Central memory CD8-positive, alpha-beta T cell (primary cell): ENCODE measurements at places on chromosomes 4 and X.

DNA sequence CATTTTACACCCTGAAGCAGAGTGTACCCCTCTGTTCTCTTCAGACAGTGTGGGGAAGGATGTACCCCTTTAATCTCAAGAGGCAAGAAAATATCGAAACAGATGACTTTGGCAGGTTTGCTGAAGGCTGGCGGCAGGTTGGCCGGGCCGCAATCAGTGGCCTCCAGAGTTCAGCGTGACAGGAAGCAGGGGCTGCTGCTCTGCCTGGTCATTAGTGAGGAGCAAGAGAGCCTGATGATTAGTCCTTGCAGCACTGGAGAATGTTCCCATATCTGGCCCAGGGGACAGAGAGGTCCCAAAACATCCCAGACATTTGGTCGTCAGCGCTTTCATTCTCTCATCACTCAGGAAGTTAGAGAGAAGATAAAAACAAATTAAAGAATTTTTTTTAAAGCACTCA lies 352.8 kb downstream of the SPRY1 start:
- no peaks in the 10 kb centered on the region for H3K36me3 ChIP-seq
- H3K27ac ChIP-seq, result no peak overlapping the region
- H3K4me1 ChIP-seq, result no peaks in the 10 kb centered on the region
- peaks cover 17% of the 10 kb centered on the region for H3K27me3 ChIP-seq
- DNase-seq, result no peak

DNA sequence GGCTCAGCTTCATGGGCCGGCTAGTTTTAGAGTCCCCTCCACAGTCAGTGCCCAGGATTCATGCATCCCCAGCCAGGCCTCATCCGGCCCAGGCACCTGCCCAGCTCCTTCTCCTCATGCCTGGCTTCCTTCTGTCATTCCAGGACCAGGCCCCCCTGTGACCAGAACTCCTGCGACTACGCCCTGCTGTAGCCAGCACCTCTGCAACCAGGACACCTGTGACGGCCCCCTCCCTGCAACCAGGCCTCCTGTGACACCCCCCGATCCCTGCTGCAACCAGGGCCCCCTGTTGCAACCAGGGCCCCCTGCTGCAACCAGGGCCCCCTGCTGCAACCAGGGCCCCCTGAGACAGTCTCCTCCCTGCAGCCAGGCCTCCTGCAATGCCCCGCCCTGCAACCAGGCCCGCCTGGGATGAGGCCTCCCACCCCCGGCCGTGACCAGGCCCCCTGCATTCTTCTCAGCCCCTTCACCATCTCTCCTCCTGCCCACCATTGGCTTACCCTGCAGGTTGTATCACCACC lies 46.8 kb downstream of the HTRA3 start:
- H3K27ac ChIP-seq, result no peak overlapping the region
- no peaks in the 10 kb centered on the region for H3K36me3 ChIP-seq
- H3K27me3 ChIP-seq, result peaks cover 46% of the 10 kb centered on the region
- H3K4me1 ChIP-seq, result no peaks in the 10 kb centered on the region
- no peak for DNase-seq

DNA sequence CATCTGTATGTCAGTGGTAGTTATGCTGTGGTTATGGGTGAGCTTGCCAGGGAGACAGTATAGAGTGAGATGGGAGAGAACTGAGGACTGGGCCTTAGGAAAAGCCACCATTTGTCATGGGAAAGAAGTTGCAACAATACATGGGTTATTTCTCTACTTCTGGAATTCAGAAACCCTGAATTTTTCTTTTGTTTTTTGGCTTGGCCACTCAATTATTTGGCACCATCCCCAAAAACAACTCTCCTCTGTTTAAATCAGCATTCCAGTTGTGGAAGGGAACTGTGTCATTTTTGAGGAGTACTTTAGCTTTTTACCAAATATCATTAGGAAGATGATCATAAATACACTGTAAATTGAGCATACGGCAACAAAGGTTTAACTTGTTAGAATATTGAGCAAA lies 41.1 kb upstream of the ACSL4 start:
- H3K36me3 ChIP-seq, result no peaks in the 10 kb centered on the region
- no peaks in the 10 kb centered on the region for H3K27me3 ChIP-seq
- H3K4me1 ChIP-seq, result no peaks in the 10 kb centered on the region
- no peak for DNase-seq

- DNase-seq, result no peak
- peaks cover 29% of the 10 kb centered on the region for H3K4me1 ChIP-seq
- no peak overlapping the region for H3K27ac ChIP-seq
- H3K36me3 ChIP-seq, result peaks cover 6% of the 10 kb centered on the region
These were observed 38.6 kb upstream of the MSMO1 start for GRCh38 chr4:165288639-165289422.

- H3K27ac ChIP-seq, result no peak overlapping the region
- H3K4me3 ChIP-seq, result no peak overlapping the region
- peaks cover 8% of the 10 kb centered on the region for H3K27me3 ChIP-seq
- H3K36me3 ChIP-seq, result no peaks in the 10 kb centered on the region
These were observed 93.3 kb downstream of the SYNPO2 start for GRCh38 chr4:118981839-118982381.

DNA sequence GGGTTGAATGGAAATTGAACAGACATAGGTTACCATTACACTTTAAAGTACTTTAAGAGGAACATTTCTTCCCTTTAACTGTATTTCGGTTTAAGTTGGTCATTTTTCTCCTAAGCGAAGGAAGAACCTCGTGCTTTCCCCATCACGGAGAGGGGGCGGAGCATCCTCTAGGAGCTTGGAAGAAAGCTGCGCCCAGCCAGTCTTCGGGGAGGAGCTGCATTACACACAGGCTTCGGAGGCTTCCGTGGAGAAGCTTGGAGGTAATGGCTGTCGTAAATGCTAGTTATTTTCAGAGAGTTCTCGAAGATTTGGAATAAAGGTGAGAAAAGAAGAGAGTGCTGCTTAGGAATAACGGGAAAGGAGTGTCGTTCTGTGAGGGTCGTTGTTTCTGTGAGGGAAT lies at the start of gene PWWP3B:
TSS of gene PWWP3B (plus strand) at position 199 of the 400 bp plus-strand sequence. CDS start 37,128 bp downstream, outside the sequence.
- no peak within 1 kb of the TSS for H3K4me3 ChIP-seq
- no peak for DNase-seq
- H3K27ac ChIP-seq, result no peak within 1 kb of the TSS
- no peaks in the 10 kb centered on the region for H3K27me3 ChIP-seq

DNA sequence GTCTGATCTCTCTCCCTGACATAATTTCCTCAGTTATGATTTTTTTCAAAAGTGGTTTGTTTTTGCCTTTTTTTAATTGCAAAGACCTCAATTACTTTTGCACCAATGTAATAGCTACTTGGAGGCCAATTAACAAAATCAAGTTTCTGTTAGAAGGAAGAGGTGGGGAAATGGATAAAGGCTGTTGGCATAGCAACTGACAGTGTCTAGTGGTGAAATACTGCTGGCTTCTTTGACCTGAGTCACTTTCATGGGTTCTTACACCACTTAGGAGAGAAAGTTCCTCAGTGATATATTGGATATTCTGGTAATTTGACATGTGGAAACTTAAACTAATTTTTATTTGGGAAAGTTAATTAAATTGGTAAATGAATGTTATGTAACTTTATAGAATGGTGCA lies 26.5 kb upstream of the ATP8A1 start:
- H3K27ac ChIP-seq, result no peak overlapping the region
- H3K4me3 ChIP-seq, result no peak overlapping the region
- H3K36me3 ChIP-seq, result peaks cover 3% of the 10 kb centered on the region
- peaks cover 9% of the 10 kb centered on the region for H3K27me3 ChIP-seq

- no peaks in the 10 kb centered on the region for H3K36me3 ChIP-seq
- no peak overlapping the region for H3K4me3 ChIP-seq
- peaks cover 83% of the 10 kb centered on the region for H3K27me3 ChIP-seq
- H3K4me1 ChIP-seq, result no peaks in the 10 kb centered on the region
- no peak overlapping the region for H3K27ac ChIP-seq
These were observed 27.9 kb downstream of the TRIM61 start for GRCh38 chr4:164949448-164950143.

- peaks cover 2% of the 10 kb centered on the region for H3K36me3 ChIP-seq
- H3K27me3 ChIP-seq, result peaks cover 16% of the 10 kb centered on the region
- H3K27ac ChIP-seq, result no peak overlapping the region
- no peak overlapping the region for H3K4me3 ChIP-seq
These were observed 330.1 kb downstream of the PAPSS1 start for GRCh38 chr4:107389965-107390364.

DNA sequence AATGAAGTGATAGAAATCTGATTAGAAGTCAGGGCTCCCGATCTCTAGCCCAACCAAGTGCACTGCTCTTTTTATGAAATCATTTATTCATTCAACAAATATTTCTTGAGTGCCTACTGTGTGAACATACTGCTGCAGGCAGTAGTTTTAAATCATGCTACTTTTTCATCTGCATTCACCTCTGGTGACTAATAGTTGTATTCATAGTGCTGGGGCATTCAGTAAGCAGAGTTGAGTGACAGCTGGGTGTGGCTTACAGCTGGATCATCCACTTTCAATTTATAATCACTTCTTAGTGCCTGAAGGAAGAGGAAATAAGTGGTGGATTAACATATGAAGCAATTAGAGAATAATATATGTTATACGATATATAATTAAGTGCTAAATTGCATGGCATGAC lies 94.1 kb upstream of the HPRT1 start:
- DNase-seq, result no peak
- no peak overlapping the region for H3K27ac ChIP-seq
- no peak overlapping the region for H3K4me3 ChIP-seq
- H3K36me3 ChIP-seq, result peaks cover 2% of the 10 kb centered on the region
- H3K4me1 ChIP-seq, result no peaks in the 10 kb centered on the region
- H3K27me3 ChIP-seq, result no peaks in the 10 kb centered on the region

- H3K36me3 ChIP-seq, result peaks cover 4% of the 10 kb centered on the region
- no peak for DNase-seq
- H3K4me1 ChIP-seq, result no peaks in the 10 kb centered on the region
- no peak overlapping the region for H3K4me3 ChIP-seq
- no peak overlapping the region for H3K27ac ChIP-seq
These were observed 1383.3 kb upstream of the PCDH7 start for GRCh38 chr4:29336861-29337260.

DNA sequence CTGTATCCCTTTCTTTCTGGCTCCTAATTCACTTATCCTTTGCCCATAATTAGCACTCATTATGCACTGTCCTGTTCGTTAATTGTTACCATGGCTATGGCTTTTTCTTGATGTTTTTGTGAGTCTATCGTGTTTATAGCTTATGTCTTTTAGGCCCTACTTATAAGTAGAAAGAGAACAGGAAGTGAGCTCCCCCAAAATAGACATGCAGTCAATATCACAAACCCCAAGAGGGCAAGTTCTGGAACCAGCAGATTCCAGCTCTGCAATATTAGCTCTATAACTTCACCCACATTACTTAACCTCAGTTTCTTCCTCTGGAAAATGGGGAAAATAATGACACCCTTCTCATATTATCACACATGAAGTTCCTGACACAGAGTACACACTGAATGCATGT lies 7.4 kb upstream of the HS3ST1 start:
- no peak overlapping the region for H3K27ac ChIP-seq
- no peak overlapping the region for H3K4me3 ChIP-seq
- no peak for DNase-seq
- peaks cover 17% of the 10 kb centered on the region for H3K27me3 ChIP-seq
- no peaks in the 10 kb centered on the region for H3K36me3 ChIP-seq
- H3K4me1 ChIP-seq, result no peaks in the 10 kb centered on the region
